Hematopoietic multipotent progenitor cell treated with erythropoietin and hydrocortisone succinate and interleukin-3 and kit ligand, for 8 days (in vitro differentiated cells): ENCODE measurements at places on chromosomes 1 and 21.

GRCh38 chr1:3222042-3222692, 153.2 kb downstream of the PRDM16 start:
- DNase-seq: no peak

GRCh38 chr1:108140936-108141335, 59.2 kb downstream of the SLC25A24 start:
- no peak for DNase-seq

DNA sequence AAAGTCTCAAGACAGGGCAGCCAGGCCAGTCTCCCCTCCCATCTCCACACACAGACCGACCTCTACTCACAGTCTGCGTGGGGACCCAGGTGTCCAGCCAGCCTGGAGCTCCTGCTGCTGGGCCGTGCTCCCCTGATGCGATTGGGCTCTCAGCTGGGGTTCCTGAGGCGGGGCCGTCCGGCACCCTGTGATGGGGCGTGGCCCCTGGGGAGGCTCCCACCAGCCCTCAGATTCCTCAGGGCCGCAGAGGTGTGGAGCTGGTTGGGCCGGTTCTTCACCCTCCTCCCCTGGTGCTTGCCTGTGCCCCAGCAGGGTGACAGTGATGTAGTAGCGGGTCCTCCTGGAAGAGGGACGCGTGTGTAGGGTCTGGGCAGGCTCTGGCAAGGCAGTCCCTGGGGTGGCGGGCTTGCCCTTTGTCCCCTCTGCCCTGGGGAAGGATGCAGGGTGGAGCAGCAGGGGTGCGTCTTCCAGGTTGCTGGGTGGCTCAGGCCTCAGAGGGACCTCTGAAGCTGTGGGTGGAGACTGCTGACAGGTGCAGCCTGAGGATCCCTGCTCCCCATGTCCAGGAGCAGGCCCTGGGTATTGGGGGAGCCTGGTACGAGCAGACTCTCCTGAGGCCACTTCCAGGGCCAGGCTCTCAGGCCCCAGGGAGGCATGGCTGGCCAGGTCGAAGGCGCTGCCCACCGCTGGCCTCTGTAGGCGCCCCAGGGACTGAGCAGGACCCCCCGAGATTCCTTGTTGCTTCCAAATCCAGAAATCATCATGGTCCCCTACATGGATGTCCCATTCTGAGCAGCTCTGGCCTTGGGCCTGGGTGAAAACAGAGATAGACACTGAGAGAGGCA, at the start of gene CRYBG2:
CRYBG2 (minus strand) TSS at position 155 of the 845 bp plus-strand sequence. CDS start 7,473 bp downstream, outside the sequence.
- no peak for DNase-seq

- DNase-seq: no peak
Measured at GRCh38 chr1:193730017-193730416, 543.6 kb upstream of the B3GALT2 start.

DNA sequence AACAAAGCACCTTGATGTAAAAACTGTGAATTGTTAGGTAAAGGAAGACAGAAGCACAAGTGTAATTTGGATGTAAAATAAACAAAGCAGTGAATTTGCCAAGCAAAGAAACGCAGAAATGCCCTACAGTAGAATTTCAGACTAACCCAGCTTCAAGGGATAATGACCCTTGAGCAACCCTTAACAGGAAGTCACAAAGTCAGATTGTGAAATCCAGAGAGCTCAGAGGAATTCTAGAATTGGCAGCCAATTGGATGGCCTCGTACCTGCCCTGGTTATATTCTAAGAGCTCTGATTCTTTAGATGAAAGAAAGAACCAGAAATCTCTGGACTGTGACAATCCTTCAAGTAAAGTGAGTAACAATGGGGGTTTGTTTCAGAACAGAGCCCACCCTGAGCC, 152.7 kb upstream of the CHRM3 start:
- DNase-seq: no peak

- DNase-seq: no peak
Measured at GRCh38 chr1:44442791-44443190, 37.7 kb downstream of the RNF220 start.

GRCh38 chr1:172467446-172467845, 23.6 kb upstream of the PIGC start:
- DNase-seq: no peak

- no peak for DNase-seq
Measured at GRCh38 chr1:234164098-234164709, 209.1 kb upstream of the COA6 start.

DNA sequence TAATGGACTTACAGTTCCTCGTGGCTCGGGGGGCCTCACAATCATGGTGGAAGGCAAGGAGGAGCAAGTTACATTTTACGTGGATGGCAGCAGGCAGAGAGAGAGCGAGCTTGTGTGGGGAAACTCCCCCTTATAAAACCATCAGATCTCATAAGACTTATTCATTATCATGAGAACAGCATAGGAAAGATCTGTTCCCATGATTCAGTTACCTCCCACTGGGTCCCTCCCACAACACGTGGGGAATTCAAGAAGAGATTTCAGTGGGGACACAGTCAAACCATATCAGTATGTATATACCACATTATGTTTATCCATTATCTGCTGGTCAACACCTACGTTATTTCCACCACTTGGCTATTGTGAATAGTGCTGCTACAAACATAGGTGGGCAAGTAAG, 352.3 kb upstream of the B3GALT2 start:
- DNase-seq: no peak

DNA sequence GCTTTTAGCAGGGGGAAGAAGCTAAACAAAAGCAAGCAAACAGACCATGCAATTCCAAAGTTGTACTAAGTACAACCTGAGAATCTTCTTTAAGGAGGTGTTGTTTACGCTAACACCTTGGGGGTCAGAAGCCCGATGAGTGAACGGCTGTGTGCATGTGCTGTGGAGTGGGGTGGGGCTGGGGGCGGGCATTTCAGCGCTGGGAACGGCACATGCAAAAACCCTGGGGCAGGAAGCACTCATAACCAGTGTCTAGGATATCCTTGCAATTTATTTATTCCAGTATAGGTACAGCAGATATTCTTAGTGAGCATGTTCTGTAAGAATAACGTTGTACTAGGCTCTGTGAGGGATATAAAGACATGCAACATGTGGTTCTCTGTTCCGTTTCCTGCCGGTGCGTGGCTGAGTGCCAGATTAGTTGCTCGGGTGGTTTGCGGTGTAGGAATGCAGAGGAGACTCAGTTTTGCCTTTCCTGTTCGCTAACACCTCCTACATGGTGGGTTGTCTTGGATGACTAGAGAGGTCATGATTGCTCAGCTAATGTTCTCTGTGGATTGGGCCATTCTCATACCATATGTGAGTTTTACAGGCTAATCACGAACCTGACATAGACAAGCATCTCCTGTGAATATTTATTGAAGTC, 3.7 kb downstream of the FASLG start:
- peak; percentile 66 for DNase-seq

- DNase-seq: no peak
Measured at GRCh38 chr21:31273278-31273677, 70.8 kb downstream of the TIAM1 start.

- no peak for DNase-seq
Measured at GRCh38 chr1:107273515-107273914, 132.7 kb downstream of the NTNG1 start.

- DNase-seq: no peak
Measured at GRCh38 chr1:6498576-6499111, 7.2 kb upstream of the PLEKHG5 start.

GRCh38 chr1:3096345-3096744, 27.3 kb downstream of the PRDM16 start:
- no peak for DNase-seq

- DNase-seq: no peak
Measured at GRCh38 chr1:65998763-65999583, 206.3 kb downstream of the PDE4B start.
